MV-4-11 (cell line): ENCODE measurements at places on chromosomes 3 and 15.

GRCh38 chr3:170327040-170327808 is 30.3 kb upstream of the SKIL start:
- no peak for DNase-seq

- no peak for DNase-seq
Observed at GRCh38 chr15:64288577-64288976, 67.4 kb downstream of the CSNK1G1 start.

DNA sequence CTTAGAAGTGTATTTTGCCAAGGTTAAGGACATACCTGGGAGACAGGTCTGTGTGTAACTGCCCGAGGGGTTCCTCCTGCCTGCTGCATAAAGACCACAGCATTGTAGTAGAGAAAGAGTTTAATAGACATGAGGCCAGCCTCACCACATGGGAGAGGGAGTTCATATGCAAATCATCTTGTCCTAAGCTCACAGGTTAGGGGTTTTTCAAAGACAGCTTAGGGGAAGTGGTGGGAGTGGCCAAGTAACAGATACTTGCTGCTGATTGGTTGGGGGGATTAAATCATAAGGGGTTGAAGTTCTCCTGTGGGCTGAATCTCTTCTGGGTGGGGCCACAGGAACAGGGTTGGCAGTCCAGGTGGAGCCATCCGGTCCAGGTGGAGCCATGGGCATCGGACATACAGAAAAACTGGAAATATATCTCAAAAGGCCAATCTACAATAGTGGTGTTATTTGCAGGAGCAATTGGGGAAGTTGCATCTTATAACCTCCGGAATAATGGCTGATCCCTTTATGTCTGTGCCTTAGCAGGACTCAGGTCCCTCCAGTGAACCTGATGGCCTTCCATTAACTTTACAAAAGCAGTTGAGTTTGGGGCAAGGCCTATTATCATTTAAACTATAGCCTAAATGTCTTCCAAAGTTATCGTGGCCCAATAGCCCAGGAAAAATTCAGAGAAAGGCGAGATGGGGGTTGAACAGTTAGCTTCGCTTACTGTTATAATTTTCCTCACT is 86.0 kb upstream of the MFGE8 start:
- no peak for DNase-seq

DNA sequence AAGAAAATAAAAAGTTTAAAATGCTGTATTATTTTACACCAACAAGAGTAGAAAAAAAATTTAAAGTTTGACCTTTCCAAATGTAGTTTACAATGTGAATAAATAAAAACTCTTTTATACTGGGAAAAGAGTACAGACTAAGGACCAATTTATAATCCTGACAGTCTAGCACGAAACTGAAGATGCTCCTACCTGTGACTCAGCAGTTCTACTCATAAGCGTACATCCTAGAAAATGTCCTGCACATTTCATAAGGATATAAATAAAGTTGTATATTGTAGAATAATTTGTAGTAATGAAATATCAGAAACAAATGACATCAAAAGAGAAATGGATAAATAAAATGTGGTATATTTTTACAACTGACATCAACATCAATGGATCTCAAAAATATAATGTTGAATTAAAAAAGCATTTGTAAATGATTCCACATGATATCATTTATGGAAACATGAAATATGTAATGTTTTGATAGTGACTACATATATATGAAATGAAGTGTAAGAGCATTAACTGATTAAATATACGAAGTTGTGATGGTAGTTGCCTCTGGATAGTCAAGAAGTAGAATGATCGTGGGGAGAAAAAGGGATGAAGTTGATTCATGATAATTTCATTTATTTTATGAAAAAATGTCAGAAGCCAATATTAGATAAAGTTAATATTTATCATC is 161.3 kb upstream of the CBLB start:
- no peak for DNase-seq

DNA sequence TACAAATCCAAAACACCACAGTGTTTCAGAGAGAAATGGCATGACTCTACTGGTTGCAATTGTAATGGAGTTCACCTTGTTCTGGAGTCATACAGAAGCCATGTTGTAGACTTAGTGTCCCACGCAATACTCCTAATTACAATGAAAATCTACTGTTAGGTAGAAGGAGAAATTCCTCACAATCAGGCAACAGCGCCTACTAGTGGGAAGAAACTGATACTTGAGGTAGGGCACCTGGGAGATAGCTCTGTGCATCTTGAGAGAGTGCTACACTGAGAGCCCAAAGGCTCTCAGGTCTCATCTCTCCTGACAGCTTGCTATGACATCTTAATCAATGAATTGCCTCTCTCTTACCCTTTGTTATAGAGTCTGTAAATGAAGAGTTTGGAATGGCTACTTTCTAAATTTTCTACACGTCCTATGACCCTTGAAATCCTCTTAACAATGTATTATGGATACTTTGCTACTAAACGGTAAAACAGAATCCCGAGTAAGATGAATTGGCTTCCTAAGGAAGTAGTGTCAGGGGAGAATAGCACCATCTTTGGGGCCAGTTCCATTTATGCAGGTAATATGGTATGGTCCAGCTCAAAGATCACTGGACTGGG is 422.7 kb upstream of the TPRG1 start:
- DNase-seq: peak; percentile 8

- DNase-seq: no peak
Observed at GRCh38 chr3:1787094-1787493, 311.6 kb upstream of the CNTN4 start.

GRCh38 chr3:97970156-97970555 is 2.1 kb downstream of the RIOX2 start:
- DNase-seq: peak; percentile 11
